ENCODE measurements at places on chromosomes 7 and 10.

GRCh38 chr7:84368122-84368521 lies 173.5 kb upstream of the SEMA3A start:
- no peak for DNase-seq

- DNase-seq = no peak
These were observed 172.3 kb downstream of the MDFIC start for GRCh38 chr7:115094163-115094562.

- DNase-seq = no peak
These were observed 184.7 kb downstream of the EBF3 start for GRCh38 chr10:129779126-129780111.

DNA sequence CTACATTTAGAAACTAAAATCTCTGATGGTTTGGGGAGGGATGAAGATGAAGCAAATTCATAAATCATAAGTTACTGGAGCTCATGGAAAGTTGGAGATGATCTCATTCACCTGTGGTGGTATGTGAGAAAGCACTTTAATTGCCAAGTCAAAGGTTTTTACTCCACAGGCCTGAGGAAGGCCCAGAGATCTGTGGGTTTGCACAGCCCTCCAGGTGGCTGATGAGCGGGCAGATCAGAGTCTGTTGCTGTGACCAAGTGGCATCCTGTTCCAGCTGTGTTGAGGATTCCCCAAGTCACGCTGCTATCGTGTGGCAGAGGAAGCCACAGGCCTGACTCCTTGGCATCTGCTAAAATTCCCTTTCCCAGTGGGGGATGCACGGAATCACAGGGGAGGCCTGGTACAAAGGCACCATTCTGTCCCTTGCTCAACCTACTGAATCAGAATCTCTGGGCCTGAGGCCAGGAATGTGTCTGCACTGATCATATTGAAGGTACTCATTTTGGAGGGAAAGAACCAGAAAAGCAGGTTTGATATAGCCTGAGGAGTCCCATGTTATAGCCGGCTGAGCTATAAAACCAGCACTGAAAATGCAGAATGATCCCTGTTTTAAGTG lies 19.7 kb upstream of the DDC start:
- no peak for DNase-seq

DNA sequence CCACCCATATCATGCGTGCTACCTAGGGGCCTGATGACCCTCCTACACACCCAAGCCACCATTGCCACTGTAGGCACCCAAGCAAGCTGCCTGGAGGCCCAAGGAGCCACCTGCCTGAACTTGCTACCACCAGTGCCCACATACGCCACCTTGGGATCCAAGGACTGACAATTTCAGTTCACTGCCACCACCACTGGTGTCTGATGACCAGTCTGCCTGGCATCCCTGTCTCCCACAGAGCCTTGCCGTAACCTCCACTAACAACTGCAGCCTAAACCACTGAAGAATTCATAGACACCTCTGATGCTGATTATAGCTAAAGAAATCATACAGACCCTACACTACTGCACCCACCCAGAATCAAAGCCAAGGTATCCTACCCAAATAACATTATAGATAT lies 58.8 kb downstream of the TMEM178B start:
- no peak for DNase-seq

DNA sequence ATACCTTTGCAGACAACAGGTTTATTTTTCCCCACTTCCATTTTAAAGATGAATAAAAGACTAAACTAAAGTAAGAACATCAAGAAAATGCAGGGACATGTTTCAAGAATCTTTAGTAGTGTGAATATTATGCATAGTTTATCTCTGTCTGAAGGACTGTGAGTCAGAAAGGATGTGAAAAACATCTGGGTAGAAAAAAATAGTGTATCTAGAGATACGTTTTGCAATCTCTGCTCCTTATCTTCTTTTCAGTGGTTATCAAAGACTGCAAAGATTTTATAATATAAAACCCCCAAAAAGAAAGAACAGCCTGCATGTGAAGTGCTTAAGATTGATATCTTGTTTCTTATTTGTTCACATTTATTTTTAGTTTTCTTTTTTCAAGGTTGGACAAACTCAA lies 101.9 kb upstream of the ARHGAP21 start:
- no peak for DNase-seq

- no peak for DNase-seq
These were observed 14.3 kb upstream of the ARHGAP12 start for GRCh38 chr10:31942892-31943291.

DNA sequence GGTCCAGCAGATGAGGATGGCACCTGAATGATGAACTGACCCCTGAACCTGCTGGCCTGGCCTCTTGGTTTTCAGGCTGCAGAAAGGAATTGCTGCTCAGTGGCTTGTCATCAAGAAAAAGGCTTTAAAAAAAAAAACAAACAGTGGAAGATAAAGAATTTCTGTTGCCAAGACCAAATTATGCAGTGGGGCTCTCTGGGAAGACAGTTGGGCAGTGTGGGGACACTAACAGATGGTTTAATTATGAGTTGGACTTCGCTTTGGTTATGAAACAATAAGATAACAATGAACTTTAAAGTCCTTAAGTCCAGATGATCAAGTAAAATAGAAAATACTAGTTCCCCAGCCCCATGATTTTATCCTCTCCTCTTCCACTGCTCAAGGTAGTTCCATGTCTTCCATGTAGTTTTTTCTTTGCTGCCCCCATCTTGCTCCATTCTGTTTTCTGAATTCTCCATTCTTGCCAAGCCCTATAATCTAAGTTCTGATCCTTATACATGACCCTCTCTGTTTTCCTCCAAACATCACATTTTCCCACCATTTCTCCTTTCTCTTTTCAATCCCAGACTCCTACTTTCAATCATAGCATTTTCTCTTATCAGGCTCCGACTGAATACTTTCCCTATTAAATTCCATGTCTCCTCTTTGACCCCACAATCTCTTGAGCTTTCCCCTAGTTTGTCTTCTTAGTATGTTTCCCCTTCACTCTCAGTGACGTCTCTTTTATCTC lies 52.6 kb downstream of the ANK3 start:
- DNase-seq = no peak

DNA sequence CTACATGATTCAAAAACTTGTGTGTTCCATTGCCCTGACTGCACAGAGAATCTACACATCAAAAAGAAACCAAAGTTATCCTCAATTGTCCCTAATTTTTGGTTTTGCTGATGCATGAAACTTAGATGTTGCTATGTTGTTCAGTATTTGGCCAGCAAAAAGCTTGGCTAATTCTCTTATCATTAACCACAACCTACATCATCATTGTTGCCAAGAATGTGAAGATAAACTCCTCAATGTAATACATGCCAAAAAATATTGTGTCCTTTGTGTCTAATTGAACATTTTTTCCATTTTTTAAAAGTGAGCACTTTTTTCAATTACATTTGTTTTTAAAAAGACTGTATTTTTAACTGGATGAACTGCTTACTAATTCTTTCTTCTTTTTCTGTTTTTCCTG lies 268.0 kb upstream of the SEMA3D start:
- DNase-seq = no peak

GRCh38 chr7:135745703-135746312 lies 2.8 kb downstream of the FAM180A start:
- DNase-seq = no peak
